ENCODE measurements at places on chromosomes 13 and 19.
A peak's percentile ranks its signal among the peaks of the same experiment; 100 is the strongest.

DNA sequence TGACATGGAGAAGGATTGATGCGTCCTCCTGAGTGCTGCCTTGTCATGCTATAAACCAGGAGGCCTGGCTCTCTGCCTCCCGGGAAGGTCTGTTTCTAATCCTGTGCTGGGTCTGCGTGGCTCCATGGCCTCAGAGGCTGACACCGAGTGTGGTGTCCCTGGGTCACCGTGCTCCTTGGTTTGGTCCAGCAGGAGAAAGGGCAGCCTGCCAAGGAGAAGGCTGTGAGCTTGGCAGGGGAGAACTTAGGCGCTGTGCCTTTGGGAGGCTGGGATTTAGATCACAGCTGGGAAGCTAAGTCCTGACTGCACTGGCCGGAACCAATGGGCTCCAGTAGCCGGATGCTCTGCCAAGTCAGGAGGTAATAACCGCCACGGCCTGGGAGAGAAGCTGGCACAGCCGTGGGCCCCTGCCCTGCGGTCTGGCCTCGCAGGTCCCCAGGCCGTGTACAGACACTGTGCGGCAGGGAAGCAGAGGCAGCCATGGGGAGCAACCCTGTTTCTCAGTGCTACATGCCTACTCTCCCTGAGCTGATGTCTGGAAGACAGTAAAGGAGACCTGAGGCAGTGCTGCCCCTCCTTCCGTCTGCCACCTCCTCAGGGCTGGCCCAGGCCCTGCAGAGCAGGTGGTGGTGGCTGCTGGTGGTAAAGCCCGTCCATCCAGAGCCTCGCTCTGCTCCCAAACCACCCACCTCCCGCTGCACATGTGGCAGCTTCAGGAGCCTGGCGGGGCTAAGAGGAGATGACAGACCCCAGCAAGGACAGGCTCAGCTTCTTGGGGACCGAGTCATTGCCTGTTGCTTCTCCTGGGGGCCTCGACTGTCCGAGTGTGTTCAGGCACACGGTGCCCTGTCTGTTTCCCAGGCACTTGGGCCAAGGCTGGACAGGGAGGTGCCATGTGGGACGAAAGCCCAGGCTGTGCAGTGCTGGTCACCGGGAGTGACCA, 44.9 kb downstream of the C13orf46 start:
- DNase-seq: peak; percentile 87

GRCh38 chr19:5125797-5126497, 157.0 kb downstream of the KDM4B start:
- no peak for DNase-seq

- no peak for DNase-seq
Observed at GRCh38 chr13:26895808-26896466, 135.4 kb upstream of the GPR12 start.

- no peak for DNase-seq
Observed at GRCh38 chr13:87952377-87952776, 281.2 kb downstream of the SLITRK5 start.

DNA sequence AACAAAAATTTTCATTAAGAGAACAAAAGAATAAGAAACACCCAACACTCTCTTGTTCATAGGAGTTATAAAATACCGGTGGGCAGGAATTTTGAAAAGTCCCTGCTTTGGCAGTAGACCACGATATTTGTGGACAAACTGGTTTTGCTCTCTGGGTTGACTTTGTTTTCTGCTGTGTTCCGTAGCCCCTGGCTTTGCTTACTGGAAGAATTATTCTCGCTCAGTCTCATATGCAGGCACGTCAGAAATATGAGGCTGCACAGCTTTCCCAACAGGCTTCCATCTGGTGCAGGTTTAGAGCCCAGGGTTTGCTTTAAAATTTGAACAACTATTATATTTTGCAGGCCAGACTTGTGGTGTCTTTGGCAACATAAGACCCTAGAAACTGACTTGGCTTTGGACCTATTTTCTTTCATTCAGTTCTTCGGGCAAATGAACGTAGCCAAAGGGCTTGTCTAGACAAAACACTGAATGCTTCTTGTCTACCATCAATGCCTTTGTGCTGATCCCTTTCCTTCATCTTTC, 2012.6 kb downstream of the PCDH9 start:
- no peak for DNase-seq

GRCh38 chr13:106996867-106997618, 429.1 kb upstream of the ARGLU1 start:
- no peak for DNase-seq

DNA sequence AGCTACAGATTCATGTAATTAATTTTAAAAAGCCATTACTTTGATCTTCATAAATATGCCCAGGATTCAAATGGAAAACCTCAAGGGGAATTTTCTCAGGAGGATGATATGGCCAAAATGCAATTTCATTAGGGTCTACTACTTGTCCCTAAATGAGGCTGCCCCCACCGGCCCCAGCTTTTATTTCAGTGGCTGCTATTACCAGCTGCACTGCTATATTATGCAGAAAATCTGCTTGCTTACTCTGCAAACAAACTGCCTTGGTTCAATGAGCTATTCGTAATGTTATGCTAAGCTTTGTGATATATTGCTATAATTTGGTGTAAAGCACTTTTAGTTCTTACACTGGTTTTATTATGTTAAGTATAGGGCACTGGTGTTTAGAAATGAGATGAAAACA, 137.3 kb upstream of the TMTC4 start:
- DNase-seq: no peak

DNA sequence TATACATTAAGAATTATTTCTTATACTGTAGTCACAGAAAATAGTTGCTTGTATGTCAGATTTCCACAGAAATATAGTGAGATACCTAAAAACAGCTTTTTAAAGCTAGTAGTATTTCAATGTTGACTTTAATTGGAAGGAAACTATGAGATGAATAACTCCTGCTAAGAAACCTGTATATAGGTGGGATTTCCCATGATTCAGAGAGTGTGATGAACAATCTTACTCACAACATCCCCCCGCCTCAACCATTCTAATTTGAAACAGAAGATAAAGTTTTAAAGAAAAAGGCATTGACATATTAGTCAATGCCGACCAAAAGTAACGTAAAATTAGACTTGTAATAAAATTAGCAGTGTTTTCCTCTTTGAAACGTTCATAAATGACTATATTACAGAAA, 1.4 kb upstream of the MIR17HG start:
- DNase-seq: no peak

DNA sequence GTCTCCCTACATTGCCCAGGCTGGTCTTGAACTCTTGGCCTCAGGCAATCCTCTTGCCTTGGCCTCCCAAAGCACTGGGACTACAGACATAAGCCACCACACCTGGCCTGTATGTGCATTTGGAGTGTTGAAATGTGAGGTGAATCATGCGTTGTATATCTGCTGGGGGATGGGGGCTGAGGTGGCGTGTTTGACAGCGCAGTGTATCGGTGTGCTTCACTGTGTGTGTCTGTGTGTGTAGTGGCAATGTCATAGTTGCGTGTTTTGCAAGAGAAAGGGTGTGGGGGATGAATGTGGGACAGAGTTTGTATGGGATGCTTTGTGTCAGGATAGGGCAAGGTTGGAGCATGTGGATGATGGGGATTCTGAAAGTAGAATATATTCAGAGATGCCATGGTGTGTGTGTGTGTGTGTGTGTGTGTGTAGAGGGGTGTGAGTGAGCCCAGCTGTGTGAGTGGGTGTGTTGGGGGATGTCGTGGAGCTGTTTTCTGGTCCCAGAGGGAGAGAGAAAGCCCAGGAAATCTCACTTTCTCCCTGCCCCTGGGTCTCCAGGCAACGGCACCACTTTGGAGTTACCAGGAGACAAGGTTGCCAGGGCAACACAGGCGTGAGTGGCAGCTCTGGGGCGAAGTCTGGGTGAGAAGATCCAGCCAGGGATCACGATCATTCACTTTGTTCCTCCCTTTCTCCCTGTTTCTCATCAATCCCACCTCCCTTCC, 1.1 kb upstream of the SWSAP1 start:
- no peak for DNase-seq

GRCh38 chr13:104001766-104002165, 935.5 kb upstream of the SLC10A2 start:
- DNase-seq: no peak

- DNase-seq: no peak
Observed at GRCh38 chr13:99267927-99268326, 9.7 kb upstream of the GPR18 start.

DNA sequence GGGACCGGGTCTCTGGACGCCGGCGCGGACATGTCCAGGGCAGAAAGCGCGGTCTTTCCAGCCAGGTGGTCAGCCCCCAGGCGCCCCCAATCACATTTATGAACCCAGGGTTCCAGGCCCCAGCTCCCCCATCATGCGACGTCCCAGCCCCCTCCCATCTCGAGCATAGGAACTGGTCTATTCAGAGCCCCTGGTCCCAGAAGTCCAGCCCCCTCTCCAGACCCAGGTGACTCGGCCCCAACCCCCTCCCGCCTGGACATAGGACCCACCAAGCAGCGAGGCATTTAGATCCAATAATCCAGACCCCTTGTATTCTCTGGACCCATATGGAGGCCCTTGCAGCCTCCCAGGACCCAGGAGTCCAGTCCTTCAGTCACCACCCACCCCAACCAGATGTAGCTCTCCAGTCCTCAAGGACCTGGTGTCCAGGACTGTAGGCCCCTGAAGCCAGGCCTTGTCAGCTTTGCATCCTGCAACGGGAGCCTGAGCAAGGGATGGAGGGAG, 501 bp downstream of the APLP1 start:
- no peak for DNase-seq

DNA sequence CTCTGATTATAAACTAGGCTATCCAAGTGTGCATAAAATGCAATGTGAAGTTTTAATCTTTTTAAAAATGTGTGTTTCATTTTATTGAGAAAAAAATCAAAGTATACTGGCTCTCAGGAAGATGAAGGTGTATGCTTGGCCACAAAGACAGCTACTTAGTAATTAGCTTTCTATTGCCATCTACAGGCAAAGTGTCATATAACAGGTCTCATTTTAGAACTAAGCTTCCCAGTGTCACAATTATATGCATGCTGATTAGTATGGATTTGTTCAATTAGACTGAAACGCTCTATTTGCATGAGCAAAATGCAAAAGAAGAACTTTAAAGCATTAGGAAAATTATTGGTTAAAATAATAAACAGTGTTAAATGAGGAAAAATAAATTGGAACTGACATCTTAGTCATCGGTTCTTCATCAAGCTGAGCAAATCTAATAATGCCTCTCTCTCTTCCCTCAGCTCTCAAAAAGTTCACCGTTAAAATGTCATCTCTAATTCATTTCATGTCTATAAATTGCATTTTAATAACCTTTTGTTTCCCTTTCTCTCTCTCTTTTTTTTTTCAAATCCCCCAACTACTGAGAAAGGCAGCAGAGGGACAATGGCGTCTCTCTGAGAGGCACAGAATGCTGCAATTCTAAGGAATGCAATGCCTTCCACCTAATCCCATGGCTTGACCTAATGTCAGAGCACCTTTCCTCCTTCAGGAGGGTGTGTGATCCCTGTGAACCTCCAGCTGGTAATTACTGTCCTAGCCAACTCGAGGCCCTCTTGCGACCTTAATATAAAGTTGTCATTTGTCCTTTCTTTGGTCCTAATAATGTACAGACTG, 313.1 kb upstream of the MAB21L1 start:
- DNase-seq: no peak

DNA sequence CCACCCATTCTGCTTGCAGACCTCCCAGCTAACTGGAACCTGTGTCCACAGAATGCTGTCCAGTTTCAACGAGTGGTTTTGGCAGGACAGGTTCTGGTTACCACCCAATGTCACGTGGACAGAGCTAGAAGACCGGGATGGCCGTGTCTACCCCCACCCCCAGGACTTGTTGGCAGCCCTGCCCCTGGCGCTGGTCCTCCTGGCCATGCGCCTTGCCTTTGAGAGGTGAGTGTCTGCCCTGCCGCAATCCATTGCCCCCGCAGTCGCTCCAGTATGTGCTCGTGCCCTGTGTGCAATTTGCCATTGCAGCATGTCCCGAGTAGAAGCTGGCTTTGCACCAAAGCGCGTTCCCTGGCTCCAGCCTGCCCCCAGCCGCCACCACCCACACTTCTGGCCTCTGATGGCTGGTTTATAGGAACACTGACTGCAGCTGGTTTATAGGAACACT, 41.9 kb downstream of the CERS4 start:
- peak; percentile 89 for DNase-seq

DNA sequence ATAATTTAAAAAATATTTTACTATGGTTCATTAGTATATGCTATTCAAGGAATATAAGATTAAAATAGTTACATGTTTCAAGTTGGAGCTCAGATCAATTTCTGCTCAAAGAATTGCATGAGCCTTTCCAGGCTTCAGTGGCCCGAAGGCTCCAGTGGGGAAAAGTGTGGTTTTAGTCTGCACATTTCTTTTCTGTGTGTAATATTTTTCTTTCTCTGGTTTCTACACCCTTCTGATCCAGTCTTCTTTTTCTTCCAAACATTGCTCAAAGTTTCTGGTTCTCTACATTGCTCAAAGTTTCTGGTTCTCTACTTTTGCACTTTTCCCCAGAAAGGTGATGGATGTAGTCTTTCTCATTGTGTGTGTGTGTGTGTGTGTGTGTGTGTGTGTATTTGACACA, 64.7 kb upstream of the OXGR1 start:
- no peak for DNase-seq

DNA sequence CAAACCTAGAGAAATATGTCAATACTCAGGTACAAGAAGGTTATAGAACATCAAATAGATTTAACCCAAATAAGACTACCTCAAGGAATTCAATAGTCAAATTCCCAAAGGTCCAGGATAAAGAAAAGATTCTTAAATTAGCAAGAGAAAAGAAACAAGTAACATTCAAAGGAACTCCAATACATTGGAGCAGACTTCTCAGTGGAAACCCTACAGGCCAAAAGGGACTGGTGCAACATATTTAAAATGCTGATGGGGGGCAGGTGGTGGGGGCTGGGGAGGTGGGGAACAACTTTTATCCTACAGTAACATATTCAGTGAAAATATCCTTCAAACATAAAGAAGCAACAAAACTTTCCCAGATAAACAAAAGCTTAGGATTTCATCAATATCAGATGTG, 23.1 kb downstream of the ITGBL1 start:
- no peak for DNase-seq

DNA sequence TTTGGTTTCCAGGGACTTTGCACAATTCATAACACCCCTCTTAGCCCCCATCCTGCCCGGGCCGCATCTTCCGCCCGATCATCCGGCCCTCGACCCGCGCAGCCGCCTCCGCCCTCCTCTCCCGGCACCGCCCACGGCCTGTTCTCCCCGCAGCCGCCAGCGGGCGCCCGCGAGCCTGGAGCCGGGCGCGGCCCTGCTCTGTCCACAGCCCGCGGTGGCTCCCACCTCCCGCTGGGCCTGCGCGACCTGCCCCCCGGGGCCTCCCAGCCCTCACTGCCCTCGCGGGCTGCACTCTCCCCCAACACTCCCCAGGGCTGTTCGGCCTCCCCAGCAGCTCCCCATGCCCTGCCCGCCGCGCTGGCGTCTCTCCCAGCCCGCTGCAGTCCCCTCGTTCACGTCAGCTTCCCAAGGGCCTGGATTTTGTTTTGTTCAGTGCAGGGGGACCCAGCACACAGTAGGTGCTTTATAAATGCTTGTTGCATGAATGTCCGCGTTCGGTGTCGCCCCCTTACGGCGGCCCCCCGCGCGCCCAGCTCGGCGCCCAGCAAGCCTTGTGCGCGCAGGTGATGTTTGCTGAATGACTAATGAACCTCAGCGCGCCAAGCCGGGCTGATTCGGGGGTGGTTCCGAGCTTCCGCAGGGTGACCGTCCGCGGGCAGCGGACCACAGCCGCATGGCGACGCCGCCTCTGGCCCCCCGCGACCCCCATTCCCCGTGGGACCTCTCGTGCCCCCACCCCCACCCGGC, 4.6 kb upstream of the APC2 start:
- no peak for DNase-seq
